Activated CD8-positive, alpha-beta memory T cell treated with anti-CD3 and anti-CD28 coated beads for 1 hour (primary cell): ENCODE measurements at places on chromosomes 1 and 21.

GRCh38 chr1:165045902-165046301, 310.6 kb downstream of the LMX1A start:
- no peak for DNase-seq

DNA sequence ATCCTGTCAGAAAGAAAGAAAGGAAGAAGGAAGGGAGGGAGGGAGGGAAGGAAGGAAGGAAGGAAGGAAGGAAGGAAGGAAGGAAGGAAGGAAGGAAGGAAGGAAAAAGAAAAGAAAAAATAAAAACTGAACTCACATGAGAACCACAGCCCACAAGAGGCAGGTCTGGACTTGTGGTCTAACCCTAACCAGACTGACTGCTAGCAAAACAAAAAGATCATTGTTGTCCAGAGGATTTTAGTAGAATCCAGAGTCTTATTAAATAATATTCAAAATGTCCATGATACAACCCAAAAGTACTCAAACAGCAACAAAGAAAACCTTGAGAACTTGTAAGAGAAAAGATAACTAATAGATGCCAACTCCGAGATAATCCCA, 4.7 kb upstream of the ITGB2 start:
- DNase-seq = no peak

- DNase-seq = no peak
Measured at GRCh38 chr1:113676524-113676923, 82.8 kb downstream of the PHTF1 start.

- DNase-seq = no peak
Measured at GRCh38 chr1:56824938-56825337, 5.7 kb upstream of the FYB2 start.

- no peak for DNase-seq
Measured at GRCh38 chr1:10057343-10057742, 24.6 kb downstream of the UBE4B start.

GRCh38 chr1:227894831-227895451, 52.8 kb downstream of the WNT9A start:
- no peak for DNase-seq

- no peak for DNase-seq
Measured at GRCh38 chr1:18653367-18653766, 22.7 kb downstream of the PAX7 start.

GRCh38 chr1:6871300-6871972, 86.2 kb downstream of the CAMTA1 start:
- DNase-seq = no peak

DNA sequence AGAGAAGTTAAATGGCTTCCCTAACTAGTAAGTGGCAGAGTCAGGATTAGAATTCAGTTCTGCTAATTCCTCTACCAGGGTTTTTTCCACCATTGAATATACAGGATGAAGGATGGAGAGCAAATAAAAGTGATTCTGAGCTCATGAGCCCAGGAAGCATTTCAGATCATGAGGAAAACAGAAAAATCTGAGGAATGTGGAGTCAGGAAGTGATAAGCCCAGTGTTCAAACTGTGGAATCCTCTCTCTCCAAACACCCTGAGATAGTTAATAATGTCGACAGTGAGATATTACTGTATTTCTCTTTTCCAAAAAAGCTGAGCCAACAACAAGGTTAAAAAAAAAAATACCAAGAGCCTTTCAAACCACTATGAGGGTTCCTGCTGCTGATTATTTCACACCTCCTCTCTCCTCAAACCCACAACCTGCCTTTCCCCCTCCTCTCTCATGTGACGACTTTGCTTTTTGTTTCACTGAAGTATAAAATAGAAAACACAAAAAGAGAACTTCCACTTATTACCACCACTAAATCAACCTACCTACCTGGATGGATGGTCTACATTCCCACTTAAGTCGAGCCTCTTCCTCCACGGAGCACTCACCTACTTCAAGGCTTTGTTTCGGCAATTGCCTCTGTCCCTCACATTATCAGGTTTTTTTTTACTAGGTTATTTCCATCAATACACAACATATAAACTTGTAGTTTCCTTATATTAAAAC, 8.9 kb downstream of the SLAMF1 start:
- DNase-seq = no peak

GRCh38 chr1:119141020-119141424, 569 bp upstream of the WARS2 start:
- DNase-seq = peak; percentile 7

GRCh38 chr1:4175566-4176405, 275.7 kb upstream of the C1orf174 start:
- DNase-seq = no peak

DNA sequence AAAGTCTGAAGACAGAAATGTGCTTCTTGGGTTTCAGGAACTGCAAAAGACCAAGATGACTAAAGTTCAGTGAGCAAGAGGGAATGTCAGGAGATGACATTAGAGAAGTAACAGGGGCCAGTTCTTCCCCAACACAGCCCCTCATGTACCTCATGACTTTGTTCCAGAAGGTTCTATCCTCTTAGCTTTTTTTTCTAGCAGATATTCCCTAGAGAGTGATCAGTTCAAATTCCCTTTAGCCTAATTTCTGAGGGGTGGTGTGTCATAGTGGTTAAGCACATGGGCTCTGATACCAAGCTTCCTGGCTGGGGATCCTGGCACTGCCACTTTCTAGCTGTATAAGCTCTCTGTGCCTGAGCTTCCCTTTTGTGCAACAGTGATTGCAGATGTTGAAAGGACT, 108.0 kb downstream of the LBR start:
- DNase-seq = no peak

GRCh38 chr1:110714374-110714995, 39.7 kb upstream of the KCNA3 start:
- no peak for DNase-seq

DNA sequence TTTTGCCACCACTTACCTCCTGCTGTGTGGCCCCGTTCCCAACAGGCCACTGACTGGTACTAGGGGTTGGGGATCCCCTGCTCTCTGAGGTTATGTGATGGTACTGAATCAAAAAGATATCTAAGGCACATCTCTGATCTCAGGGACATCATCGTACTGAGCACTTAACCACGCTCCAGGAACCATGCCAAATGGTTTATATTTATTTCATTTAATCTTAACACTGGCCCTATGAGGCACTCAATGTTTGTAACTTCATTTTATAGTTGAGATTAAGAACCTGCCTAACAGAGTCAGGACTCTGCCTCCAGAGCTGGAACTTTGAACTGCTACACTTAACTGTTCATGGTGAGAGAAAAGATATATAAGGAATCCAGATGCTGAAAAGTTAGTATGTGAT, 98.0 kb upstream of the HP1BP3 start:
- no peak for DNase-seq

- DNase-seq = no peak
Measured at GRCh38 chr1:21852282-21853130, 40.4 kb downstream of the LDLRAD2 start.

DNA sequence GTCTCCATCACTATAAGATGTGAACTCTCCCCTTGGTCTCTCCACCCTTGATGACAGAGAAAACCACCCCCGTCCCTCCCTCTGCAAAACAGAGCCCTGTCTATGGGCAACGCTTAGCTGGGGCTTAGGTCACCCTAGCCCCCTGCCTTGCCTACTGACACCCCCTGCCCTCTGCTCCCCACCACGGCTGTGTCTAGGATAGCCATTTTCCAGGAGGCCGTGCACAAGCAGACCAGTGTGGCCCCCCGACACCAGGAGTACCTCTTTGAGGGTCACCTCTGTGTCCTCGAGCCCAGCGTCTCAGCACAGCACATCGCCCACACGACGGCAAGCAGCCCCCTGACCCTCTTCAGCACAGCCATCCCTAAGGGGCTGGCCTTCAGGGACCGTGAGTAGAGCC, 8.5 kb downstream of the IKBKE start:
- DNase-seq = no peak

DNA sequence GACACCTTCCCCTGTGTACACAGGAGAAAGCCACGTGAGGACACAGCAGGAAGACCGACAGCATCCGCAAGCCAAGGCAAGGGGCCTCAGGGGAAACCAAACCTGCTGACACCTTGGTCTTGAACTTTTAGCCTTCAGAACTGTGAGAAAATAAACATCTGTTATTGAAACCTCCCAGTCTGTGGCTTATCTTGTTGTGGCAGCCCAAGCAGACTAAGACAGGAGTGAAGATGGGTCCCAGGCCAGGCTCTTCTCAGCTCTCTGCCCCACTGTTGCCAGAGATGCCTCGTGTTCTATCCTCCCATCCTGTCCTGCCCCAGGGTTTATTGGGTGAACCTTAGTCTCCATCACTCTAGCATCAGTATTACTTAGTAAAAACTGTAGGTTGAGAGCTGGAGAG, 236.3 kb downstream of the MATN1 start:
- DNase-seq = no peak

DNA sequence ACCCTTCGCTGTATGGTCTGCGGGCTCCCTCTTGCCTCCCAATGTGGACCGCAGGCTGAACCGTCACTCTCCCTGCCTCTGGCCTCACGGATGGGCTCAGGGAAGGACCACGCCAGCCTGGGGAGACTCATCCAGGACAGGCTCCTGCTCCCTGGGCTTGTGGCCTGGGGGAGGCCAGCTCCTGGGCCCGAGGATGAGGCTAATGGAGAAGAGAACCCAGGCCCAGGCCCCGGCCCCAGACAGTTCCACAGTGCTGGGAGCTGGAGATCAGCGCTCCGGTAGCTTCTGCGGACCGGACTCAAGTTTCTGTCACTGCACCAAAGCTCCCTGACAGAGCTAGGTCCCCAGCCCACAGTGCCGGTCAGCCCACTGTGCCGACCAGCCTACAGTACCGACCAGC, 13.4 kb upstream of the PLEKHG5 start:
- no peak for DNase-seq

- no peak for DNase-seq
Measured at GRCh38 chr1:32275424-32275823, 16.5 kb upstream of the HDAC1 start.

DNA sequence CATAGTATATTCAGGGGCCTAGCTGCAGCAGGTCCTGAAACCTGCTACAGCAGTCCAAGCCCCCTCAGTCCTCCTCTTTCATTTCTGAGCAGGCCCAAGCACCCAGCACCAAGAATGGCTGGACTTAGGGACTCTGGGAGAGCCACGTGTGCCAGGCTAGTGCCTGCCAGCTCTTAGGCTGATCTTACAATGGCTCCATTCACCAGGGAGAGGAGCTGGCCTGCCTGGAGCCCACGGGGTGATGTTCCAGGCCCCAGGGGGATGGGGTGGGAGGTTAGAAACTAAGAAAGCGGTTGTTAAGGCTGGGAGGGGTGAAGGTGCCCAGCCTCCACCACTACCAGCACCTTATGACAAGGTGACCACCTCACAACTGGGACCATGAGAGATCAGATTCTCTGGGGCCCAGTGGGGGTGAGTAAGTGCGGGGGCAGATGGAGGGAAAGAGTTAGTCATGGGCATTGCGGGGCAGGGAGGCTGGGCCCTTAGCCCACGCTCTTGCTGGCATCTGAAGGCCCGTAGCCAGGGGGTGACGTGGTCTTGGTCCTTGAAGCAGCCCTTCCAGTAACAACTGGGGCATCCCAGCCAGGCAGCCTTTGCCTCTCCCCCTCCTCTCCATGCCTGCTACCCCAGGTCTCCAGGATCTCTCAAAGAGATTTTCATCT, 30.3 kb upstream of the CLIC4 start:
- no peak for DNase-seq

- no peak for DNase-seq
Measured at GRCh38 chr21:15045017-15045416, 19.8 kb downstream of the NRIP1 start.

DNA sequence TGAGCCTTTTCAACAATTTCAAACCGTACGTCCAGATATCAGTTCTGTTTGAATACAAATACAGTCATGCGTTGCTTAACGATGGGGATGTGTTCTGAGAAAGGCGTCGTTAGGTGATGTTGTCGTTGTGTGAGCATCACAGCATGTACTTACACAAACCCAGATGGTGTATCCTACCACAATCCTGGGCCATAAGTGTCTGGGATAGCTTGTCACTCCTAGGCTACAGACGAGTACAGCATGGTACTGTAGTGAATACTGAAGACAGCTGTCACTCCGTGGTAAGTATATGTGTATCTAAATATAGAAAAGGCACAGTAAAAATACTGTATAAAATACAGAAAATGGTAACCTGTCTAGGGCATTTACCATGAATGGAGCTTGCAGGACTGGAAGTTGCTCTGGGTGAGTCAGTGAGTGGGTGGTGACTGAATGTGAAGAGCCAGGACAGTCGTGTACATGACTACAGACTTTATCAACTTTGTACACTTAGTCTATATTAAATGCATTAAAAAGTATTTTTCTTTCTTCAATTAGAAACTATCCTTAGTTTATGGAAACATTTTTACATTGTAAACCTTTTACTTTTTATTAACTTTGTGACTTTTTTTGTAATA, 10.5 kb upstream of the OR2W3 start:
- no peak for DNase-seq

DNA sequence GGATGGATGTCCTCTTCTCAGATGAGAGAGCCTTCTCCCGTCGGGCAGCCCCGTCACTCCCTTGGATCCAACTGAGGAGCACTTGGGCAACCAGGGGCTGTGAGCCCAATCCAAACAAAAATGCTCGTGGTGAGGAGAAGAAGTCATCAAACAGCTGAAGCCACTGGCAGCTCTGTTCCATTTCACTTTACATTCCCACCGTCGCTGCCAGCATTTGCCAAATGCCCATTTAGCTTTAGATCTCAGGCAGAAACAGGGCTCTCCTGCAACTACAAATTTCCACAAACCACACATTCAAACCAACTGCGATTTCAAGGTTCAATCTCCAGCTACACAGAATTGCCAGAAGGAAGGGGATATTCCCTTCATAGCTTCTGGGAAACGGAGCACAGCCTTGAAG, 634.6 kb downstream of the SMYD3 start:
- DNase-seq = no peak

DNA sequence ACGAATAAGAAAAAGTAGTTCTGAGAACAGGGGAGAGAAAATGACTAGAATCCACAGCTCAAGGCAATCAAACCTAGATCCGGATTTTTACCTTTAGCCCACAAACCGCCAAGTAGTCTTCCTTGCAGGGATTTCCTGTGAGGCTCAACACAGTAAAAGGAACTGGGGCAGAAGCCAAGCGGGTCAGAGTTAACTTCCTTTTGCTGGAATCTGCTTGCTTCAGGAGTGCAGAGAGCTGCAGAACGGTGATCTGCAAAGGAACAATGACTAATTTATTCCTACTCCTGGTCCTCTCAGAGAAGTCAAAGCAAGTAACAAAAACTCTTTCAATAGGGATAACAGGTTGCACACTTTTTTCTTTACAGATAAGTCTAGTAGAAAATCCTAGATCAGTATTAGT, 53.4 kb downstream of the UBR4 start:
- no peak for DNase-seq

DNA sequence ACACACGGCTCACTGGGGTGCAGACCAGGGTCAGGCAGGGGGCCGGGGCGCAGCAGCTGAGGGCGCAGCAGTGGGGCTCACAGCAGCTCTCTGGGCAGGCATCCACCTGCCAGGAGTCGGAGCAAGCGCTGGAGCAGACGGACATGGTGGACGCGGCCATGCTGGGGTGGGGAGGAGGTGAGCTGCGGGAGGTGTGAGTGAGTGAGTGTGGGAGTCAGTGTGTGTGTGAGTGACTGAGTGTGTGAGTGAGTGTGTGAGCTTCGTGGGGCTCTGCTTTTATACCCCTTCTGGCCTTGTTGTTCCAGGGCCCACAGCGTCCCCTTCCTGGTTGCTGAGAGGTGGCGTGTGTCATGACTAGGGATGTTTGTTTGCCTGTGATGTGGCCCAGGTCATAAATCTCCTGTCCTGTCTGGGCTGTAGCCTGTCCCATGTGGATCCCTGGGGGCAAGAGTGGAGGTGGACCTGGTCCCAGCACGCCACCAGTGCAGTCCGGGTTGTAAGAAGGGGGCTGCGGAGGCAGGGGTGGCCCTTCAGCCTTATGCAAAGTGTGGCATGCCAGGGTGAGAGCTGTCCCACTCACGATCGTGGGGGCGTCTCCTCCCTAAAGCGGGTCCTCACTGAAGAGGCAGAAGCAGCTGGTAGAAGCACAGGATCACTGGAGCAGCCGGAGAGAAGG, at the start of gene KRTAP10-1:
KRTAP10-1 (minus strand) TSS at position 205 of the 676 bp plus-strand sequence; CDS start at position 160, 45 bp downstream.
- no peak for DNase-seq

- DNase-seq = no peak
Measured at GRCh38 chr21:33816174-33816573, 99.4 kb downstream of the ATP5PO start.
